ENCODE measurements at places on chromosomes 7 and 10. TPM values are rescaled to one million over a fixed set of nuclear protein-coding genes. Genes with fewer than 3 reads are reported as not detected.

Gene COL13A1
- not detected for total RNA-seq

DNA sequence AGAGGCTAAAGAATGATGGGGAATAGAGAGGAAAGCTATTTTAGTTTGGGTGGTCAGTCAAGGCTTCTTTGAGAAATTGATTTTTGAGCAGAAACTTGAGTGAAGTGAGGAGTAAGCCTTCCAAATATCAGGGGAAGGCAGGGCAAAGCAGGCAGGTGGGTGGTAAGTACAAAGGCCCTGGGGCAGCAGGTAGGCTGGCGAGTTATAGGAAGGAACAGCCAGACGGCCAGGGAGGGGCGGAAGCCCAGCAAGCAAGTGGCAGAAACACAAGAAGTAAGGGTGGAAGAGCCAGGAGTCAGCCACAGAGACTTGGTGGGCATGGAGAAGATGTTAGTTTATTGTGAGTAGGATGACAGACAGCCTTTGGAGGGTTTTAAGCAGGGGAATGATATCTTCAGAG lies 34.9 kb downstream of the VWA2 start:
- DNase-seq: no peak

- no peak for DNase-seq
Observed at GRCh38 chr7:26096136-26096535, 55.9 kb upstream of the NFE2L3 start.

- DNase-seq: no peak
Observed at GRCh38 chr10:118531105-118531852, 64.2 kb downstream of the PRLHR start.

- no peak for DNase-seq
Observed at GRCh38 chr7:38211486-38211885, 33.4 kb downstream of the STARD3NL start.

GRCh38 chr10:25294032-25294926 lies 119.5 kb downstream of the GPR158 start:
- DNase-seq: no peak
